ENCODE measurements at places on chromosomes 1 and 21.

GRCh38 chr1:204746838-204747442 is 61.4 kb upstream of the LRRN2 start:
- no peak for DNase-seq

DNA sequence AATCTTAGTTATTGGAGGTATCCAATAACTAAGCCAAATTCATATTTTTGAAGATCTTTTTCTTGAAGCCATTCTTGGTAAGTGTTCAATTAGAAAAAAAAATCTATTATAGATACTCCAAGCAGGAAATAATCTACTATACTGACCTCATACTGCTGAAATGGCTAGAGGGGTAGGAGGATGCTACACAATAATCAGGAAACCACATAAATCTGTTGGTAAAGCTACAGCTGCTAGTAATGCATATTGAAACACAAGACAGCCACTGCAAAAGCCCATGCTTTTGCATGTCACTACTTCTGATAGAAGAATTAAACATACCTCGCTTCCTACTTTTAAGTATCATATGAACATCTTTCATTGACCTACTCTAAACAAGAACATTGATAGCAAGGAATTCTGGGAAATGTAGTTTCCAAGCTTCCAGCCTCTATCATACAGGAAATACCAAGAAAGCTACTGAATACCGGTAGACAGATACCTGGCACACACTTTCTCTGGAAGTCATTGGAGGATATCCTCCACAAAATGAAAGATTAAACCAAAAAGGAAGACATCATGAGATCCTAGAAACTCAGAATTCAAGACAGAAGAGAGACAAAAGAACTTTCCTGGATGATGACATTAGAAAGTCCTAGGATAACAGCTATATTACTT is 103.0 kb upstream of the VAV3 start:
- DNase-seq: no peak

DNA sequence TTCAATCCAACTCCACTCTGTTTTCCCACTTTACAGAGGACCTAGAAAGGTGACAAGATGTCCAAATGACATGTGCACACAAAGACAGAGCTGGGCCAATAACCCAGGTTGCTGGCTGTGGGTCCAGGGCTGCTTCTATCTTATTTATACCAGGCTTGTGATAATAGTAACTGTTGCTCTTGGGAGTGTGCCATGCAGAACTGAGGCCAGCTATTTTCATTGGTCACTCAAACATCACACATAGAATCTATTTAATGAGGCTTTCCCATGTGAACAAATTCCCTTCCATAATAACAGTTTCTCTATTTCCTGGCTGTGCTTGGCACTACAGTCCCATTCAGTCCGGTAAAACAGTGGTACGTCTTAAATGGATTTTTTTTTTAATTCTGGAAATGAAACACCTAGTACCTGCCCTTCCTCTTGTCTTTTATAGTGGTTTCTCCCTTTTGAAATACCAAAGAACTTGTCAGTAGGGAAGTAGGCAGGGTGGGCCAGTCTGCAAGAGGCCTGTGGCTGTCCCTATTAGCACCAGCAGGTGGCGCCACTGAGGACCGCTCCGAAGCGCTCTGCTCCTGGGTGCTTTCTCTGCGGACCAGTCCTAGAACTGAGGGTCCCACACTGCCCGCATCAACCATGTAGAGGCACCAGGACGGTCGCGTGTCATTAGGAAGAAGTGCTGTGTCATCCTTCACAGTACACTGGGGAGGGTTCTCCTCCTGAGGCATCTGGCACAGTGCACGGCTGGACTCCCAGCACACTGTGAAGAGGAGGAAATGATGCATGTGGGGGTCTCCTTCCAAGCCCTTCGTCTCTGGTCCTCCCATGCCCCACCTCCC is 52.1 kb downstream of the GPR161 start:
- DNase-seq: no peak

- DNase-seq: peak; percentile 73
Observed at GRCh38 chr1:187842406-187843165, 1013.8 kb downstream of the PLA2G4A start.

GRCh38 chr1:85975912-85976371 is 180.6 kb downstream of the COL24A1 start:
- no peak for DNase-seq

DNA sequence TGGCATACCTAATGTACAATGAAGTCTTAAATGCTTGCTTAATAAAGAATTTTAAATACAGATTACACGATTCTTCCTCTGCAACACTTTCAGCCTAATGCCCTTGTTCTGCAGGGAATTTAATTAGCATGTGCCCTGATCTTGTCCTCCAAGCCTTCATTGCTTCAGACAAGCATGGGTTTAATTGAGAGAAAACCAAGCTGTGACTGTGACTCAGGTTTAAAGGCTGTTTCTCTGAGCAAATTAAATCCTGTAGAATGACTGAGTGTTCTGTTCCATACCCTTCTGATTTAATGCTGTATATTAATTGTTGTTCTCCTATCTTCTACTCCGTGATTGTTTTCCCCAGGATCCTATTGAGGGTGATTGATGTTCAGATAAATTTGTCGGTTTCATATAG is 269.0 kb upstream of the PRMT6 start:
- DNase-seq: no peak
